Substantia nigra (tissue), 51 donors: ENCODE measurements at places on chromosomes 3 and 15.

DNA sequence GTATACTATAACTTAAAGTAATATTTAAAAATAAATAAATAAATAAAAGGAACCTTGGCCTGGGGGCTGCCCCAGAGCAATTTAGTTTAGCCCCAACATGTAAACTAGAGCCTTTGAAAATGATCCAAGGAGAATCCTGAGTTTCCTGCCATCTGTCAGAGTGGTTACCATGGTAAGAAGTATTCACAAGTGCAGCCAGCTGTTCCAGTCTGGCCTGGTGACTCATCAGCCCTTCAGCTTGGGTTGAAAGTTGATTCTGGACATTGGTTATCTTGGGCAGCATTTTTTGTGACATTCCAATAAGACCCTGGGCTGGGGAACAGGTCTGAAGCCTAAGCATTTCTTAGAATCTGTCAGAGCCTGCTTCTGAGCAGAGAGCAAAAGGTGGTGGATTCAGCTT lies 72.7 kb upstream of the LRTM1 start:
- DNase-seq = no peak

DNA sequence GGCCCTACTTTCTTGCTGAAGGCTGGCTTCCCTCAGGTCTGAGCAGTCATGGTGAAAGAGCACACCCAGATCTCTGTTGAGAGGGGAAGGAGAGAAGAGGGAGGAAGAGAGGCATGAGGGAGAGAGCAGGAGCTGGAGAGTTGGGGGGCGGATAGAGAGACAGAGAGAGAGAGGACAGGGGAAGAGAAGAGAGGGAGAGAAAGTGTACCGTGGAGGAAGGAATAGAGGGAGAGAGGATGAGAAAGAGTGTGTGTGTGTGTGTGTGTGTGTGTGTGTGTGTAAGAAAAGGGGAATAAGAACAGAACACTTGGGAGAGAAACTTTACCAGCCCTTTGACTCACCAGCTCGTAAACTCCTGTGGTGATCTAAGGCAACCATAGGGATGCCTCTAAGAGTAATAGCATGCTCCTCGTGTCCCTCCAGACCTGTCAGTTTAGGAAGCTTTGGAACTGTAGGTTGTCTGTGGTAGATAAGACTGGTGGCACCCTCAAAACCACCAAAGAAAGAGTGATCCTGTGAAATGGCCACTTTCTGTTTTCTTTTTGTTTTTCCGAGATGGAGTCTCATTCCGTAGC lies 18.2 kb downstream of the ZNF592 start:
- no peak for DNase-seq

- DNase-seq = no peak
Observed at GRCh38 chr3:195421400-195421799, 21.4 kb downstream of the ACAP2 start.

- no peak for DNase-seq
Observed at GRCh38 chr3:129413687-129414506, 14.5 kb downstream of the EFCAB12 start.

DNA sequence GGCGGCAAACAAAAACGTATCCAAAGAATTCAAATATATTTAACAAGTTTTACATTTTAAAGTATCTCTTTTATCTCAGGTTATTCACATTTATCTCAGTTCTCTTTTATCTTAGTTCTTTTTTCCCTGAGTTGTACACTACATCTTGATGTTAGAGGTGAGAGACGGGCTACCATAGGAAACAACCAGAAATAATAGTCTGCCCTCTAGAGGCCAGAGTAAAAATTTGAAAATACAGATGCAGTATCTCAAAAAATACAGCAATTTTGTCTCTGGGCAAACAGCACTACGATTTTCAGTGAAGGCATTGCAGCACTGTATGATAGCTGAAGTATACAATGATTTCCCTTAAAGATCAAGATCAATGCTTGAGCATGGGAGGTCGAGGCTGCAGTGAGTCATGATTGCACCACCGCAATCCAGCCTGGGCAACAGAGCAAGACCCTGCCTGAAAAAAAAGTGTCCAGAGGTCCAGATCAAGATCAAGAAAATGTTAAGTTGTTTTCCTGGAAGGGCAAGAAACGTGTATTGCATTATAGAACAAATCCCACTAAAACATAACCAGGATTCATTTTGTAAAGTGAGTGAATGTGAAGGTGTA lies 82.6 kb upstream of the ATP11B start:
- no peak for DNase-seq

DNA sequence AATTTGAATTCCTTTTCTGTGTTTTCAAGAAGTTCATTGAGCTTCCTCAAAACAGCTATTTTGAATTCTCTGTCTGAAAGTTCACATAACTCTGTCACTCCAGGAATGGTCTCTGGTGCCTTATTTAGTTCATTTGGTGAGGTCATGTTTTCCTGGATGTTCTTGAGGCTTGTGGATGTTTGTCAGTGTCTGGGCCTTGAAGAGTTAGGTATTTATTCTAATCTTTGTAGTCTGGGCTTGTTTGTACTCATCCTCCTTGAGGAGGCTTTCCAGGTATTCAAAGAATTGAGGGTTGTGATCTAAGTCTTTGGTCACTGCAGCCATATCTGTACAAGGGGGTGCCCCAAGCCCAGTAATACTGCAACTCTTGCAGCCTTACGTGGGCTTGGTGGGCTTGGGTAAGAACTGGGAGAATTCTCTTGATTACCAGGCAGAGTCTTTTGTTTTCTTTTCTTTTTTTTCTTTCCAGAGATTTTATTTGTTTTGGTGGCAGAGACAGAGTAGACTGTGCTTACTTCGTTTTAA lies 19.3 kb upstream of the CCNDBP1 start:
- no peak for DNase-seq

- DNase-seq = no peak
Observed at GRCh38 chr15:96893159-96893906, 562.8 kb downstream of the NR2F2 start.

- DNase-seq = no peak
Observed at GRCh38 chr15:55514414-55514850, 6.4 kb upstream of the DNAAF4 start.

- no peak for DNase-seq
Observed at GRCh38 chr15:85554852-85555521, 174.6 kb downstream of the AKAP13 start.

DNA sequence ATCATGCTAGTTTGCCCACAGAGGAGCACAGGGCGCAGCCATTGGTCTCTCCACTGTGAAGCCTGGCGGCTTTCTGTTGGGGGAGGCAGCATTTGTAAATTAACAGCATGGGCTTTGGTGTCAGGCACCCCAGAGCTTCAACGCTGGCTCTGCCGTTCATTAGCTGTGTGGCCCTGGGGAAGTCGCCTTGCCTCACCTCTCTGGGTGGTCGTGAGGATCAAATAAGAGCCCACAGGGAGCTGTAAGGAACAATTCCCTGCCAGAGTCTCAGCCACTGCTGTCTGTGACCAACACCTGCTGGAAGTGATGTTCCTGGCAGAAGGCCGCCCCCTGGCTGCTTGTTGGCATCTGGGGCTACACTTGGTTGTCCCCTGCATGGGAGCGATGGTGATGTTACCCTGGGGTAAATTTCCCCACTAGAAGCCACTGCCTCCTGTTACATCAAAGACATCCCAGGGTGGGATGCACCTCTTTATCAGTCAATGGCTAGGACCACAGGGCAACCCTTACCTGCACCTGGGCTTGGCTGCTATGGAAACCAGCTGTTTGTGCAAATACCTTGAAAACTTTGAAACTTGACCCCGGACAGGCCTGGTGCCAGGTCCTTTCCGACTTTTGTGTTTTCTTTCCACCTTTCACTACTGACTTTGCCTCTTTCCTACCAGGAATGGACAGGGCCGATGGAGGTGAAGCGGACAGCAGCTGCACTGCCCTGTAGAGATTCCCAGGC lies 36.9 kb downstream of the DNASE1L3 start:
- DNase-seq = no peak

GRCh38 chr3:161409069-161409468 lies 37.8 kb upstream of the SPTSSB start:
- DNase-seq = no peak

DNA sequence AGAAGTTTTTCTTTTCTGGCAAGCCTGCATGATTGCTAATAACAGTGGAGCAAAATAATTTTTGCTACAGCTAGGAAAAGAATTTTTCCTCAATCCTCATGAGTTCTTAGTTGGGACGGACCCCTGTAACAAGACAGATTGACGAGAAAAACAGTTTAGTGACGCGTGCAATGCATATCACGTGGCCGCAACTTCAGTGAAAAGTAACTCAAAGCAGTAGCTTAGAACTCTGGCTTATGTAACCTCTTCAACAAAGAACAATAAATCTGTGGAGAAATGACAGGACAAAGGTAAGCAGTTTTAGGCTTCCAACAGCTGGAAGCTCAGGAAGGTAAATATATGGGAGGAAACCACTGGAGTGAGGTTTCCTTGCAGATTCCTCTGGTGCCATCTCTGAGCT lies 19.7 kb downstream of the FAM107A start:
- DNase-seq = no peak

- DNase-seq = no peak
Observed at GRCh38 chr3:99319450-99319849, 318.9 kb upstream of the COL8A1 start.

DNA sequence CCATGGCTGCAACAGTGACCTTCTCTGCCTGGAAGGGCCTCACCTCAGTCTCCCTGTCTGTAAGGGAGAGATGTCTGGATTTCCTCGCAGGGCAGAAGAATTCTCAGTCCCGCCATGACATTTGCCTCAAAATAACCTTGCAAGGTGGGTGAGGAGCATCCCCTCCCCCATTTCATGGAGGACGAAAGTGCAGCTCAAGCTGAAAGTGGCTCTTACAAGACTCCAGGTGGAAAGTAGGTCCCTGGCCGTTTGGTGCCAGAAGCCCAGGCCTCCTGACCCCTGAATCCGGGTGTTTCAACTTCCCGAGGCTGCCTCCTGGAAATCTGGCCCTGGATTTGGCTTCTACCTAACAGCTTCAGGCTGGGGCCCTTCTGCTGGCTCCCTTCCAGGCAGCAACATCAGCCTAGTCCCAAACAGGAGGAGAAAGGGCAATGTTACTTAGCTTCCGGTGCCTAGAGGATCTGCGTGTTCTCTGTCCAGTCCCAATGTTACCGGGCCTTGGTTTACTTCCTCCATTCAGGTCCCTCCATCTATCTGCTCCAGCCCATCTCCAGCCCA lies 769 bp upstream of the CSPG4 start:
- no peak for DNase-seq

DNA sequence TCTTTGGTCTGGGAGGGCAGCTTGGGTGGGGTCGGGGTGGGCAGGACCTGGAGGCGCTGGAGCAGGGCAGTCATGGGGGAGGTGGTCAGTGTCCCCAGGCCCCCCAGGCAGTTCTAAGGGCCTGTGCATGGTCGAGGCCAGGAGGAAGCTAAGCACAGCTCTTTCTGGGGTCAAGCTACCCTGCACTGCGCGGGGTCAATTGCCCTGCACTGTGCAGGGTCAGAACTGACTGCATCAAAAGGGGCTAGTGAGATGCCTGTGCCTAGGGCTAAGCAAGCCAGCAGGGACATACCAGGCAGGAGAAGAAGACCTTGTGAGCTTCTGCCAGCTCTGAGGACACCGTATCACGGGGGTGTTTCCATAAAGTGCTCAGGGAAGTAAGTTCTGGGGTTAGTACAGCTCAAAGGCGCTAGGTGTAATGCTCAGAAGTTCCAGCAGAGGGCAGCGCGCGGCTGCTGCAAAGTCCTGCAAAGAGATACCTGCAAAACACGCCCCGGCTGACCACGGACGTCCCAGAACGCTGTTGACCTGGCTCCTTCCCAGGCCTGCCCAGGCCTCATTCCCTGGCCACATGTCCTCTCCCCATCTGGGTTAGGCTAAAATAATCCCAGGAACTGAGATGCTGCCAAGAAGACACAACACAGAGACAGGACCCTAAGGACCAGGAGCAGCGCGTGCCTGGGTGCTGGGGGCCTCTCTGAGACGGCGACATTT lies 18.8 kb upstream of the IQSEC1 start:
- DNase-seq = peak; percentile 74

DNA sequence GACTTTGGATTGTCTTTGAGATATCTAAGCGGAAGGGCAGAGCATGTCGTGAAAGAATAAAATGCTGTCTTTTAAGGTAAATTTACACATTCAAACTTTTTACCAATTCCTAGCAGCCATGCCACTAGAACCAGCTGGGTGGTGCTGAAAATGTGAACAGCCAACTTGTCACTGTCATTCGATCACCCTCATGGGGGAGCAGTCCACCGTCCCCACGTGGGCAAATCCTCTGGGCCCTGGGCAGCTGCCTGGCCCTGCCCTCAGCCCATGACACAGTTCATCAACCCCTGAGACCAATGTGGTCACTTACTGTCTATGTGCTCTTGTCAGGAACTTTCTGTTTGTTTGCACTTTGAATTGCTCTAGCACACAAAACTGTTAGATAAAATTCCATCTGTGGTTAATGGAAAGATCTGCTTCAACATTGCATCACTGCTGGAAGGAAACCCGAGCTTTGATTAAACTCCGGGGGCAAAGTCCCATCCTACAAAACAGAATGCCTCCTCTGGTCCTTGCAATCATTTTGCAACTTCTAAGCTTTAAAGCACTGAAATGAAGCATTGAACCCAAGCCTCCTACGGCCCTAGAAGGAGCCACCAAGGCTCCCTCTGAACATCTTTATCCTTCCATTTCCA lies 50.1 kb downstream of the PCSK6 start:
- no peak for DNase-seq

GRCh38 chr15:94004697-94005096 lies 226.7 kb upstream of the MCTP2 start:
- no peak for DNase-seq

- no peak for DNase-seq
Observed at GRCh38 chr15:75809986-75810750, 33.1 kb upstream of the UBE2Q2 start.

DNA sequence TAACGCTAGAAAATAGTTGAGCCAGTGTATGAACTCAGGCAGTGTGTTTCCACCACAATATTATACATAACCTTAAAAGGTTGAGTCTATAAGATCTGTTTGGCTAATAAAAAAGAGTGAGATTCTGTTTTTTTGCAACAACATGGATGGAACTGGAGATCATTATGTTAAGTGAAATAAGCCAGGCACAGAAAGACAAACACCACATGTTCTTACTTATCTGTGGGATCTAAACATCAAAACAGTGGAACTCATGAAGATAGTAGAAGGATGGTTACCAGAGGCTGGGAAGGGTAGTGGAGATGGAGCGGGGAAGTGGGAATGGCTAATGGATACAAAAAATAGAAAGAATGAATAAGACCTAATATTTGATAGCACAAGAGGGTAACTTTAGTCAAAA lies 150.7 kb downstream of the GABRG3 start:
- no peak for DNase-seq

- DNase-seq = peak; percentile 12
Observed at GRCh38 chr15:66703540-66703941, 1.5 kb downstream of the SMAD6 start.
